ENCODE measurements at places on chromosomes 11 and 22. TPM values are rescaled to one million over a fixed set of nuclear protein-coding genes. Genes with fewer than 3 reads are reported as not detected.

GRCh38 chr11:78567209-78567608 is 7.5 kb downstream of the NARS2 start:
- DNase-seq, result no peak

- no peak for DNase-seq
Measured at GRCh38 chr11:62646825-62647608, 604 bp upstream of the GANAB start.

DNA sequence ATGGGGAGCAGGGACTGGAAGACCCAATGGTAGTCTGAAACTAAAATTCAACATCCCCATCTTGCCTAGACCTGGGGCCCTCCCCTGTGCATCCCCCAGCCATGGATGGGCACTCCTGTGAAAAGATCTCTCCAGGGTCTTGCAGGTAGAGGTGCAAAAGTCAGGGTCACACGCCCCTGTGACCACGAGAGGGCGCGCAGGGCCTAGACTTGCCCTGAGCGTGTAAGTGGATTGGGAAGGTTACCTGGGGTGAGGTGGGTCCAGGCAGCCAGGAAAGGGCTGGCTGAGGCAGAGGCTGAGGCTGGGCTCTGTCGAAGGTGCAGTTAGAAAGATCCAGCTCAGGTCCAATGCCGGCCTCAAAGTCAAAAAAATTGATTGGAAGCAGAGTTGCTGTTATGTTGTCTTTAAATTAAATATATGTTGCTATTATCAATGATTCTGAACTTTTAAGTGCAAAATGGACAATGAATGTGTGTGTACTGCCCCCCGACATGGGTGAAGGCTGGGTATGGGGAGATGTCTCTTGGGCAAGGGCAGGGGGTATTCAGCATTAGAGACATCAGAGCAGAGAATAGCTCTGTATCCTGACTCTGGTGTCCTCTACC is 4.8 kb upstream of the POU2F3 start:
- DNase-seq, result peak; percentile 72

- no peak for DNase-seq
Measured at GRCh38 chr22:24763872-24764485, 10.5 kb downstream of the PIWIL3 start.

GRCh38 chr22:22002526-22003055 is 20.0 kb upstream of the TOP3B start:
- no peak for DNase-seq

DNA sequence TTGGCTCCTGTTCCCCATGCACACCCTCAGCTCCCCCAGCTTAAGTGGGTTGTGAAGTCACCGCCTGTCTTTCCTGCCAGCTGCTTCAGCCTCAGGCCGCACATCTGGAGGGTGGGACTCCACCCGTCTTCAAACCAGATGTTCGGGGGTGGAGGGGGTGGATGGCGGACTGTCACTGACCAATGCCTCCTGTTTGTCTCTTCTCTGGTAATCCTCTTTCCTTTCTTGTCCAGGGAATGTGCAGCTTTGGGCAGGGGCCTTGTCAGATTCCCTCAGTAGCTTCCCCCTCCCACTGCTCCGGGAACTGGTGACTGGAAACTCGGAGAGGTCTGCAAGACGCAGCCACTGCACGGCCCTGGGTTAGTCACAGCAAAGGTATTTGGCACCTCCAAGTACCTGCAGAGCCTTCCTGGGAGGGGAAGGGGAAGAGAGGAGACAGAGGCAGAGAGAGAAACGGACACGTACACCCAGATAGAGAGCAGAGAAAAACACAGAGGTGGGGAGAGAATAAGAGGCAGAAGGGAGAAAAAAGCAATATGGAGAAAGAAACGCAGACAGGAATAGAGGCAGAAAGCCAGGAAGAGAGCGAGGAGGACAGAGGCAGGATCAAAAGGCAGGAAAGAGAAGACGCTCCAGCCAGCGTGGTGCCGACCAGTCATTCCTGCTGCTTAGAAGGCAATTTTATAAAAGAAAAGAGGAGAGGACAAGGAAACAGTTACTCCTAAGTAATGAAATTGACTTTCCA is 56.1 kb upstream of the TIMP3 start:
- no peak for DNase-seq

DNA sequence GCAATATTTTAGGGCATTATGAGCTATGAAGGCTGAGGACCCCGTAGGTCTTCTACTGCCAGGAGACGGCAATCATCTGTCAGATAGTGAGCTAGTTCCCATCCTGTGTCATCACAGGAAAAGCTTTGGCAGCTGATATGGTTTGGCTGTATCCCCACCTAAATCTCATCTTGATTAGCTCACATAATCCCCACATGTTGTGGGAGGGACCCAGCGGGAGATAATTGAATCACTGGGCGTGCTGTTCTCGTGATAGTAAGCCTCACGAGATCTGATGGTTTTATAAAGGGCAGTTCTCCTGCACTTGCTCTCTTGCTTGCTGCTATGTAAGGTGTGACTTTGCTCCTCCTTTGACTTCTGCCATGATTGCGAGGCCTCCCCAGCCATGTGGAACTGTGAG is 18.1 kb downstream of the CSRP3 start:
- no peak for DNase-seq

- no peak for DNase-seq
Measured at GRCh38 chr11:57155838-57156607, 25.7 kb upstream of the LRRC55 start.

Gene TRPC6
- total RNA-seq, result 10.7 TPM

Gene HMOX1
- total RNA-seq, result 38.6 TPM
